ENCODE measurements at places on chromosomes 2 and 18. TPM values are rescaled to one million over a fixed set of nuclear protein-coding genes. Genes with fewer than 3 reads are reported as not detected.

LRP2 gene
- not detected for total RNA-seq

HOXD4 gene
- 0.38 TPM for total RNA-seq

APCDD1 gene
- 0.07 TPM for total RNA-seq

HK2 gene
- total RNA-seq = 0.96 TPM

C2orf72 gene
- 7.8 TPM for total RNA-seq

PLCD4 gene
- total RNA-seq = 0.14 TPM

RAB17 gene
- total RNA-seq = 0.32 TPM

RNF152 gene
- 0.13 TPM for total RNA-seq

TDRD15 gene
- total RNA-seq = not detected

SNRPD1 gene
- total RNA-seq = 164 TPM

CCL20 gene
- total RNA-seq = 3.9 TPM

RFTN2 gene
- not detected for total RNA-seq

FBLN7 gene
- 0.57 TPM for total RNA-seq

GAREM2 gene
- 6.4 TPM for total RNA-seq

DNER gene
- 14.0 TPM for total RNA-seq

L3MBTL4 gene
- total RNA-seq = not detected

SCN9A gene
- total RNA-seq = 2.2 TPM

IMPA2 gene
- total RNA-seq = 92.6 TPM

ACTR2 gene
- total RNA-seq = 223 TPM

MC5R gene
- total RNA-seq = not detected

FAM237A gene
- total RNA-seq = not detected
